Activated CD4-positive, alpha-beta T cell treated with anti-CD3 and anti-CD28 coated beads for 1 hour (primary cell): ENCODE measurements at places on chromosomes 4 and X.

DNA sequence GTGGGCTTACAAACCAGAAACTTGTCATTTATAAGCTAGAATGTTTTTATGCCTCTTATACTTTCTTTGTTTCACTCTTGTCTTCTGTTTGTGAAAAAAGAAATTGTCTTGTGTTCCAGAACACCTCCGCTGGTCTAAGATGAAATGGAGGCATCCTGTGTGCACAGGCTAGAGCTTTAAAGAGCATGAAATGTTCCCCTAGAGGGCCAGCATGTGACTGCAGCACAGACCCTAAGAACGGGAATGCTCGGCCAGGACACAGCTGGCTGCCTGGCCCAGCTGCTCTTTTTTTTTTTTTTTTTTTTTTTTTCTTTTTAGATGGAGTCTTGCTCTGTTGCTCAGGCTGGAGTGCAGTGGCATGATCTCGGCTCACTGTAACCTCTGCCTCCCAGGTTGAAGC, 33.6 kb downstream of the SETD7 start:
- no peak for DNase-seq

- no peak for DNase-seq
These were observed 129.2 kb downstream of the NR3C2 start for GRCh38 chr4:148312956-148313490.

- no peak for DNase-seq
These were observed 20.1 kb downstream of the SUPT20HL1 start for GRCh38 chrX:24380262-24381187.

- DNase-seq: no peak
These were observed 350.9 kb upstream of the F9 start for GRCh38 chrX:139179592-139179991.

- DNase-seq: no peak
These were observed 187.4 kb downstream of the SOX3 start for GRCh38 chrX:140317462-140317861.

- DNase-seq: no peak
These were observed 98.4 kb upstream of the MAGEE2 start for GRCh38 chrX:75883446-75883845.

DNA sequence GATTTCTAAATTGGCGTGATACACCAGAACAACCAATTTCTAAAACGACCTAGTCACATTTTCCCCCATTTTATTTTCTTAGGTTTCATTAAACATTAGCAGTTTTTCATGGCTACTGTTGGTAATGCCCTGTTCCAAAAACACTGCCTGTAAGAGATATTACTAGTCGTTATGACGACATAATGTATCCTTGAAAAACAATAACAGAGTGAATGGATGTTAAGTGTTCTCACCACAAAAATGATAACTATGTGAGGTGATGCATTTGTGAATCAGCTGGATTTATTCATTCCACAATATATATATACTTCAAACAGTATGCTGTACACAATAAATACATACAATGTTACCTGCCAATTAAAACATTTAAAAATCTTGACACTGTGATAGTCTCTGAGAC, 1147.6 kb upstream of the PCDH10 start:
- DNase-seq: no peak

DNA sequence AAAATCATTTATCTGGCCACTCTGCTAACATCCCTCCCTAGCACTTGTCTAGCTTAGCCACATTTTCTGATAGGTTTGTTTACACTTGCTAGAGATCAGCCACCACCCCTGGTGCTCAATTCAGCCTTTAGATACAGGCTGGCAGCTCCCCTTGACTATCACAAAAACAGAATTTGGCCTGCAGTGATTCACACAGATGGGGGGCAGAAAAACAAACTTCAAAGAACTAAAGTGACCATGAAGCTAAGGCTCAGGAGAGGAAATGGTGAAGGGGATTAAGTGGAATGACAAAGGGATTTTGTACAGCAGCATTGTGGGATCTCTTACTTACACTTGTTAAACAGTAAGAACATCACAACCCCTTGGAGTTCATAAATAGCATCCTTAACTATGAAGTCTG, 1718.0 kb upstream of the PCDH7 start:
- DNase-seq: no peak

- DNase-seq: no peak
These were observed 40.8 kb downstream of the ARSD start for GRCh38 chrX:2888309-2888708.

GRCh38 chrX:37786624-37787422, 7.0 kb downstream of the CYBB start:
- DNase-seq: no peak

DNA sequence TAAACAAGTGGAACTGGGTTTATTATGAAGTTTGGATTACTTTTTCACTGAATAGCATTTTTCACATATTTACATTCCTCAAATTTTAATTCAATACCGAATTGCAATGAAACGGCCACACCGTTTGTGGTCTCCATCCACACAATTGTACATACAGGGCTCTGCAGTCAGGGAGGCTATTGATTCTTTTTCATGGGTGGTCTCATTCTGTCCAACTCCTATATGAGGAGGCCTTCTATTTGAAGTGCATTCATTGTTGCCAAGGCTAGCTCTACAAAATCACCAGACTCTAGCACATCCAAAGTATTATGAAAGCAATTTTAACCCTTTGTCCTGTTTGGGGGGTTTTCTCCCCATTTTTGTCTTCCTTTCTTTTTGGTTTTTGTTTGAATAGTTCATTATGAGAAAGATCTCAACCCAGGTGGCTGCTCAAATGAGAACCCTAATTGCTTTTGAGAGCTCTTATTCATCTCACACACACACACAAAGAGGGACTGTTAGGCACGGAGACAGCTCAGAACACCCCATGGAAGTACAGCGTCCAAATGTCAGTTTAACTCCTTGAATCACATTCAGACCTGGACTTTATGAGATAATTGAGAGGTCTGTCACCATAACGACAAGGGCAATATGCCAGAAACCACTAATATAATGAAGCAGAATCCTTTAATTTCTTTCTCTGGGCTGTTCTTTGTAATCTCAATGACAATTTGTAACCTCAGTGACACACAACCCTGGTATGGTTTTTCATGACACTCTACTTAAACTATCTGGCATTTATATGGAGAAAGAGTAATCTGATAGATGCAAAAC, 79.4 kb downstream of the NLGN4X start:
- no peak for DNase-seq

DNA sequence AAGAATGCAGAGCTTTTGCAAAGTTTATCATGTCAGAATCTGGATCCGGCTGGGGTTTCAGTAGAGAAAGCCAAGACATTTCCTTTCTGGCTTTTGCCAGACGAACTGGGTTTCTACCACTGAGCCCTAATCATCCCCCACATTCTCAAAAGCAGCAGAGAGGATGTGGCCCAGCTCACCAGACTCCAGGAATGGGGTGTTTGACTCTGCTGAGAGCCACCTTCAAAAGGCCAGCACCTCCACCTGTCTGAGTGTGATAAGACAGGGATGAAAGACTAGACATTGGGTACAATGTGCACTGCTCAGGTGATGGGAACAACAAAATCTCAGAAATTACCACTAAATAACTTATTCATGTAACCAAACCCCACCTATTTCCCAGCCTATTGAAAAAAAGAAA, 25.7 kb upstream of the CCKAR start:
- no peak for DNase-seq

DNA sequence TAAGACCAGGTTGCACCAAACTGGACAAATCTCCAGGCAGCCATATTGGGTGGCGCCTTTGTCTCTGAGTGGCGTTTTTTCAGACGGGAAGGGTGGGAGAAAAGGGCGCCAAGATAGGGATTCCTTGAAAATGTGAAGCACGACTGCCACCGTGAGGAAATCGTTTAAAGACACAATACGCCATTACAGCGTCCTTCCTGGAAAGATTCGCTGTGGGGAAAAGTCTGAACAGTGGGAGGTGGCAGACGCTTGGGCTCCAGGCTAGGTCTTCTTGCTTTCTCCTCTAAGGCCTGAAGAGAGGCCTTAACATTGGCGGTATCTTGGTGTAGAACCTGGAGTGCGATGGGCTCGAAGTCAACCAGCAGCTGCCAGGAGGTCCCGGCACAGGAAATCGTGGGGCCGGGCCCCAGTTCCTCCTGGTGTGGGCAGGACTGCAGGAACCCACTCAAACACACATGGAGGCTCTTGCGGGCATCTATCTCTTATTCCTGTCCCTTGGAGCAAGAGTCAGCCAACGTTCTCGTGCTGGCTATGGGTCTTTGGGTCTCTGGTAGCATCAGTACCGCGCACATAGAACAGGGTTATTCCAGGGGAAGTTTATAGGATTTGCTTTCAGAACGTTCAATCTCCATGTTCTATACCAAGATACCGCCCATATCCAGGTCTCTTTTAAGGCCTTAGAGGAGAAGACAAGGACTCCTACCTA, 208.8 kb downstream of the OR13H1 start:
- no peak for DNase-seq

DNA sequence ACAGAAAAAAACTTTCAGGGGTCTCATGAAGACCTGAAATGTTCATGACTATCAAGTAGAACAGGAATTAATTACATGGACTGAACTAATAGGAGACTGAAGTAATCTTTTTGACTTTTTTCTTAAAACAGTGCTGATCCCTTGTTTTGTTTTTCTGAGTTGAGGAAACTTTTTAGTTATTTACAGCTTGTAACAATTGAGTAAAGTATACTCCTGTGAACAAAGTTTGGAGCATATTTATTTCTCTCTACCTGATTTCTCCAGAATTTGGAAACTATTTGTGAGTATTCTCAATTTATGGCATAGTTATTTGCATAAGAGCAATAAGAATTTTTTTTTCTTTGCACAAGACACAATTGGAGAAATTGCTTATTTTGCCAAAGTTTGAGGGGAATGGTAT, 64.8 kb downstream of the PCDH18 start:
- DNase-seq: no peak

GRCh38 chr4:146271466-146271865, 57.1 kb downstream of the REELD1 start:
- no peak for DNase-seq

- DNase-seq: no peak
These were observed 489.8 kb downstream of the PABPC4L start for GRCh38 chr4:133711817-133712216.

DNA sequence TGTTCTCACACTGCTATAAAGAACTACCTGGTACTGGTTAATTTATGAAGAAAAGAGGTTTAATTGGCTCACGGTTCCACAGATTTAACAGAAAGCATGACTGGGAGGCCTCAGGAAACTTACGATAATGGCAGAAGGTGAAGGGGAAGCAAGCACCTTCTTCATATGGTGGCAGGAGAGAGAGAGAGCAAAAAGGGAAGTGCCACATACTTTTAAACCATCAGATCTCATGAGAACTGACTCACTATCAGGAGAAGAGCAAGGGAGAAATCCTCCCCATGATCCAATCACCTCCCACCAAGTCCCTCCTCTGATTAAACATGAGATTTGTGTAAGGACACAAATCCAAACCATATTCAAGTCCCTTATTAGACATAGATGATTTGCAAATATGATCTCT, 12.3 kb upstream of the RAP2C start:
- DNase-seq: no peak

- DNase-seq: no peak
These were observed 111.3 kb downstream of the SHROOM3 start for GRCh38 chr4:76546327-76546726.

DNA sequence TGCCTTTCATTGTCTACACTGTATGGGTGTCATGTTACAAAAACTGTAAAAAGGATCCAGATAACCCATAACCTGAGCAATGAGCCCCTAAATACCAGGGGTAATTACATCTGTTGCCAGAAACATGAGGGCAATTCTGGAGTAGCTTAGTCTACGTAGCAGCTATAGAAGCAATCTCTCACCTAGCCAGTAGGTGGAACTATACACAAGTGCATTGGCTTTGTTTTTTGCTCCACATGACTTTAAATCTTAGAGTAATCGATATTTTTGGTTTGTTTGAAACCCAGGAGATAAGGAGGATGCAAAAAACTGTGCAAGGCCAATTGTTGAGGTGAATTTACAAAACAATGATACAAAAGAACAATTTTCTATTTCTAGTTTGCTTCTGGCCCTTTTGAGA, 57.5 kb downstream of the GPR82 start:
- DNase-seq: no peak

- no peak for DNase-seq
These were observed 161.8 kb downstream of the GABRB1 start for GRCh38 chr4:47193179-47193578.

DNA sequence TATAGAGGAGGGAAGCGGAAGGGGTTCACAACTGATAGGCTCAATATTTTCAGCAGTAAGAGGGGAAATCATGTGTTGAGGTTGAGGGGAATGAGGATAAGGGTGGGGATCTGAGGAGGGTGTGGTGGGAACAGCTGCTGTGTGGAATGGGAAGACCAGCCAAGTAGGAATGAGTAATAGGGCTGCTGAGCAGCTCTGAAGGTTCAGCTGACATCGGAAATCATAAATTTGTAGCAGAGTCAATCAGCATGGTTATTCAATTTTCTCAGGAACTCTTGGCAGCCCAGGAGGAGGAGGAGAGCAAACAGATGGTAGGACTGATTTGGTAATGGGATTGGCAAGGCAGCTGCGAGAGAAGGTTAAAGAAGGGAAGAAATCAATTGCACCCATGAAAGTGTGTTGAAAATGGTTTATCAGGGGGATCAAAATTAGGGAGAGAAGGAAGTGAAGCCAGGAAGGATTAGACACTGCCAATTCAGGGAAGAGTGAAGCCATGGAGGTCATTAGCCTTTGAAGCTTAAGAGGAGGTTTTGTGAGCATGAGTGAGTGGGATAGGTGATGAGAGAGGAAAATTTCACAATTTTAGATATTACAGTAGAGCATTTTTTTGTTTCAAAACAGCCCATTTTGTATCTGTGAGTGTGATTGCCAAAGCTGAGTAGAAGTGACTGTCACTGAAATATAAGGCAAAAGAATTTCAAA, 82.6 kb downstream of the PCDH7 start:
- DNase-seq: no peak

- no peak for DNase-seq
These were observed 96.2 kb downstream of the TSPAN7 start for GRCh38 chrX:38657562-38657961.

DNA sequence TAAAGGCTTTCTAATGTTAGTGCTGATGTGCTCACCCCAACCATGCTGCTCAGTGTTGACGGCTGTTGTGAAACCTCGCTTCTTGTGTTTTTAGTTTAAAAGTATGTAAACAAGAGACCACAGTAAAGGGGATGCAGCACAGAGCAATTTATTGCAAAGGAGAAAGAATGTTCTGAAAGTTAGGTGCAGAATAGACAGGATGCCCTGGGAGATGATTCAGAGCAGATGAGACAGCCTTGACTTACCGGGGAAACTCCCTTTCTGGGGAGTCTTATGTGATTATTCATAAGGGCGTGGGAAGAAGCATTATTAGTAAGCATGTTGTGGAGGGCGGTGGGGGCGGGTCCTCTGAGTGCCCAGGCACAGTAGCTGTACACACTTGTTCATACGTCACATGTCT, 47.7 kb downstream of the EVC start:
- DNase-seq: no peak

GRCh38 chr4:26106776-26107175, 192.8 kb downstream of the SMIM20 start:
- DNase-seq: no peak
